ENCODE measurements at places on chromosomes 6 and 20. TPM values are rescaled to one million over a fixed set of nuclear protein-coding genes. Genes with fewer than 3 reads are reported as not detected.

- peaks cover 8% of the 10 kb centered on the region for H3K4me1 ChIP-seq
- no peak overlapping the region for H3K4me3 ChIP-seq
- H3K27me3 ChIP-seq = peaks cover 13% of the 10 kb centered on the region
Measured at GRCh38 chr6:30960907-30961673, 20.3 kb downstream of the MUCL3 start.

GRCh38 chr6:52580905-52581304, 4.0 kb upstream of the TRAM2 start:
- H3K36me3 ChIP-seq = peaks cover 2% of the 10 kb centered on the region
- no peak overlapping the region for H3K27ac ChIP-seq
- no peak for DNase-seq
- no peak overlapping the region for H3K4me3 ChIP-seq
- peaks cover 8% of the 10 kb centered on the region for H3K4me1 ChIP-seq

DNA sequence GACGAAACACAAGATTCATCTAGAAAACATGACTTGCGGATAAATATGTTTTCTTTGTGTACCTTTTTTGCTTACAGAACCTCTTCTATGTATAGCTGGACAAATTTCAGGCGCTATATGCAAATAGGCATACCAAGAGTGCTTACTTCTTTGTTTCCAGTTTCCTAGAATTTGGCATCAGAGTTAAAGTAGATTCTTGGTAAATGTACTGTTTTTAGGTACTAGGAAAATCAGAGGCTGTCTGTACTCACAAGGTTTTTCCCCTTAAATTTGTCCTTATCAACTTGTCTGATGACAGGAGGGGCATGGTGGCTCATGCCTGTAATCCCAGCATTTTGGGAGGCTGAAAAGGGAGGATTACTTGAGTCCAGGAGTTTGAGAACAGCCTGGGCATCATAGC, 124.9 kb upstream of the TMEM170B start:
- H3K27me3 ChIP-seq = no peaks in the 10 kb centered on the region
- peak overlapping the region; percentile 75 for H3K27ac ChIP-seq
- H3K36me3 ChIP-seq = no peaks in the 10 kb centered on the region
- H3K4me1 ChIP-seq = peaks cover 52% of the 10 kb centered on the region
- no peak for DNase-seq
- H3K4me3 ChIP-seq = no peak overlapping the region

GRCh38 chr6:16230953-16231352, 7.4 kb upstream of the GMPR start:
- H3K36me3 ChIP-seq = no peaks in the 10 kb centered on the region
- no peak overlapping the region for H3K4me3 ChIP-seq
- DNase-seq = no peak
- H3K27me3 ChIP-seq = peaks cover 16% of the 10 kb centered on the region
- H3K4me1 ChIP-seq = no peaks in the 10 kb centered on the region
- no peak overlapping the region for H3K27ac ChIP-seq

DNA sequence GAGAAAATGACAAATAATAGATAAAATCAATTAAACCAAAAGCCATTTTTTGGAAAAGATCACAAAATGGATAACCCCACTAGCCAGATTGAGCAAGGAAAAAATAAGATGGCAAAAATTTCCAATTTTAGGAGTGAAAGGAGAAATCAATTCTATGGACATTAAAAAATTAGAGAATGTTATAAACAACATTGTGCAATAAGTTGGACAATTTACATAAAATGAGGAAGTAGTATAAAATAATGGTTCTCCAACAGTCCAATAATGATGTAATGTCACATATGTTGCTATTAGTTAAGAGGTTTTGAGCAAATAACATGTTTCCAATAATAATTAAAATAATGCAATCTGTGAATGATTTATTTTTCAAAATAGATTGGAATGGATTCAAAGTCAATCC, 3.1 kb upstream of the SNAP91 start:
- DNase-seq = no peak
- peaks cover 3% of the 10 kb centered on the region for H3K4me1 ChIP-seq
- H3K27me3 ChIP-seq = peaks cover 22% of the 10 kb centered on the region
- H3K36me3 ChIP-seq = peaks cover 2% of the 10 kb centered on the region
- no peak overlapping the region for H3K27ac ChIP-seq
- H3K4me3 ChIP-seq = no peak overlapping the region

DNA sequence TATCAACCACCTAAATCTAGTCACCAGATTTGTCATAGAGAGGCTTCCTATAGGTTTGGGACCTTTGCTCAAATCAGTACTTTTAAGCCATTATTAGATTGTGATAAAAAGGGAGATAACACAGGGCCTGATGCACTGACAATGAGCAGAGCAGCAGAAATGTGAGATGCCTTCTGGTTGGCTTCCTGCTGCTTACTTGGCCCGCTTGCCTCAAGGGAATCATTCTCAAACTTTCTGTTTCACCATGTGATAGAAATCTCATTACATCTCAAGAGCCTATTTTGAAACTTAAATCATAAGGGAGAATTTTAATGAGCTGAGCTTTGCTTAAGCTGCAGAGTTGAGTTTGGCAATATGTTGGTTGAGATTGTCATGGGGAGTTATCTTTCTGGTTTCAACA, 606.0 kb downstream of the DHX35 start:
- H3K4me3 ChIP-seq = no peak overlapping the region
- DNase-seq = no peak
- no peaks in the 10 kb centered on the region for H3K4me1 ChIP-seq
- no peaks in the 10 kb centered on the region for H3K36me3 ChIP-seq
- no peaks in the 10 kb centered on the region for H3K27me3 ChIP-seq
- no peak overlapping the region for H3K27ac ChIP-seq

GRCh38 chr6:75819776-75820487, 70.9 kb downstream of the MYO6 start:
- H3K36me3 ChIP-seq = no peaks in the 10 kb centered on the region
- H3K4me1 ChIP-seq = no peaks in the 10 kb centered on the region
- no peak overlapping the region for H3K4me3 ChIP-seq
- H3K27ac ChIP-seq = no peak overlapping the region

DNA sequence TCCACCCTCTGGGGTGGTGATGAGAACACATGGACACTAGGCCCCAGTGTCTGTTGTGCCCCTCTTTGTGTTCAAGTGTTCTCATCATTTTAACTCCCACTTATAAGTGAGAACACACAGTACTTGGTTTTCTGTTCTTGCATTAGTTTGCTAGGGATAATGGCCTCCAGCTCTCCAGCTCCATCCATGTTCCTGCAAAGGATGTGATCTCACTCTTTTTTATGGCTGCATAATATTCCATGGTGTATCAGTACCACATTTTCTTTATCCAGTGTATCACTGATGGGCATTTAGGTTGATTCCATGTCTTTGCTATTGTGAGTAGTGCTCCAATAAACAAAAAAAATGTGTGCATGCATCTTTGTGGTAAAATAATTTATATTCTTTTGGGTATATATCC, 67.4 kb downstream of the RWDD2A start:
- no peaks in the 10 kb centered on the region for H3K36me3 ChIP-seq
- no peaks in the 10 kb centered on the region for H3K4me1 ChIP-seq
- no peak overlapping the region for H3K4me3 ChIP-seq
- no peak overlapping the region for H3K27ac ChIP-seq
- peaks cover 10% of the 10 kb centered on the region for H3K27me3 ChIP-seq

GRCh38 chr6:6793388-6794250, 205.1 kb downstream of the LY86 start:
- DNase-seq = no peak
- no peak overlapping the region for H3K4me3 ChIP-seq
- H3K27me3 ChIP-seq = peaks cover 5% of the 10 kb centered on the region

GRCh38 chr6:34301408-34301807, 52.6 kb upstream of the SMIM29 start:
- no peaks in the 10 kb centered on the region for H3K36me3 ChIP-seq
- H3K4me3 ChIP-seq = no peak overlapping the region
- H3K27ac ChIP-seq = no peak overlapping the region
- no peak for DNase-seq
- no peaks in the 10 kb centered on the region for H3K27me3 ChIP-seq

UBR2 gene
- total RNA-seq = 31.4 TPM

Data from activated CD4-positive, alpha-beta memory T cell treated with anti-CD3 and anti-CD28 coated beads for 36 hours (primary cell).